ENCODE measurements at places on chromosomes 5 and 9.
A peak's percentile ranks its signal among the peaks of the same experiment; 100 is the strongest.

DNA sequence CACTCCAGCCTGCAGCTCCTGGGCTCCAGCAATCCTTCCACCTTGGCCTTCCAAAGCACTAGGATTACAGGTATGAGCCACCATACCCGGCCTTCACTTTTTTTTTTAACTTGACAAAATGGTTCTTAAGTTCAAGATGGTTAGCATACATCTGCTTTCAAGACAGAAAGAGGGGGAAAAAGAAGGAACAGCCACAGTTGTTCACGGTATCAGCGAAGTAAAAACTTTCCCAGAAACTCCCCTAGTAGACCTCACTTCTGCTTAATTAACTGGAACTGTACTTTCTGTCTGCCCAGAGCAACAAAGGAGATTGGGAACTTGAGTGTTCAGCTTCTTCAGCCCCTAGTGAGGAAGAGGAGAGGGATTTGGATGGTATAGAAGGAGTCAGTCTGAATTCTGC is 116.7 kb downstream of the UGCG start:
- no peak for DNase-seq

GRCh38 chr9:136095070-136096058 is at the start of gene NACC2:
Gene NACC2 (minus strand): TSS chr9:136095289. CDS start chr9:136050521, 44,768 bp downstream.
- peak; percentile 43 for DNase-seq

DNA sequence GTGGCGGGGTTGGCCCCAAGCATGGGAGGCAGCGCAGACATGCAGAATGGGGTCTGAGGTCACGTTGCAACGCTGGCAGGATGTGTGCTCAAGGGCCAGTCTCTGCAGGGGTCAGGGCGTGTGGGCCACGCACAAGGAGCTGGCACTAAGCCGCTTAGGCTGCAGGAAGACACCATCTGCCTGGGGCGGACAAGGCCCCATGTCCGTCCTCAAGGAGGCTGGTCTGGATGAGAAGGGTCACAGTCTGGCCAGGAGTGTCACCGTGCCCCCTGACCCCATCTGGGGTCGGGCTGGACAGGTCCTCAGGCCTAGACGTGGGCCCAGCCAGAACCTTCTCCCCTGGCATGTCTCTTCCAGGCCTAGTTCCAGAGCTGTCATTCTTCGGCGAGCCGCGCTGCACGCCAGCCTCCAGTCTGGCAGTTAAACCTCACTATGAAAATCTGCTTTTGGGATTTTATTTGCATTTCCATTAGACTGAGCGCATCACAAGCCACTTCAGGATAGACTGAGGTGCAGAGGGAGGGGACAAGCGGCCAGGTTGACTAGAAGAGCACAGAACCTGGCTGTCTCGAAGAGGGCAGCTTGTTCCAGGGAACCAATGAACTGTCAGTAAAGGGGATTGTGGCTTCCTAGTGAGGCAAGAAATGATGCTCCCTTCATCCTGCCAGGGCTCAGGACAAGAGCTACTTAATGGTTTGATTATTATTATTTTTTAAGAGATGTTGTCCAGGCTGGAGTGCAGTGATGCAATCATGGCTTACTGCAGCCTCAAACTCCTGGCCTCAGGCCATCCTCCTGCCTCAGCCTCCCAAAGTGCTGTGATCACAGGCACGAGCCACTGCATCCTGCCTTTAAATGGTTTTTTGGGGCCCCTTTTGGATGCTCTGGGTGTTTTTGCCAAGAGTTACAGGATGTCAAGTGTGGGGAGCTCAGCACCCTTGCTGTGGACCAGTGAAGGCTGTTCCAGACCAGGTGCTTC is 4.3 kb downstream of the BRD3OS start:
- no peak for DNase-seq

DNA sequence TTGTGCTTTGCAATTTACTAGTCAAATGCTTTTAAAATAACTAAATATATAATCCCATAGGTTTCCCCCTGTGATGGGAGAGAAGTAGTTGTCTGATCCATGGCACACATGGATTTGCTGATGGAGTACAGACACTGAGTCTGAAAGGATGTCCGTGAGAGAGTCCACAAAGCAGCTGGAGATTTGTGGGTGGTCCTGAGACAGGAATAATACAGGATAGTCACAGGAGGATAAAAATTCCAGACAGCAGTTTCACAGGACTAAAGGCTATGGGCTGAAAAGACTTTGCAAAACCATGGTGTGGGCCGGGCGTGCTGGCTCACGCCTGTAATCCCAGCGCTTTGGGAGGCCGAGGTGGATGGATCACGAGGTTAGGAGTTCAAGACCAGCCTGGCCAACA is 58.7 kb upstream of the ZFR start:
- DNase-seq: no peak

DNA sequence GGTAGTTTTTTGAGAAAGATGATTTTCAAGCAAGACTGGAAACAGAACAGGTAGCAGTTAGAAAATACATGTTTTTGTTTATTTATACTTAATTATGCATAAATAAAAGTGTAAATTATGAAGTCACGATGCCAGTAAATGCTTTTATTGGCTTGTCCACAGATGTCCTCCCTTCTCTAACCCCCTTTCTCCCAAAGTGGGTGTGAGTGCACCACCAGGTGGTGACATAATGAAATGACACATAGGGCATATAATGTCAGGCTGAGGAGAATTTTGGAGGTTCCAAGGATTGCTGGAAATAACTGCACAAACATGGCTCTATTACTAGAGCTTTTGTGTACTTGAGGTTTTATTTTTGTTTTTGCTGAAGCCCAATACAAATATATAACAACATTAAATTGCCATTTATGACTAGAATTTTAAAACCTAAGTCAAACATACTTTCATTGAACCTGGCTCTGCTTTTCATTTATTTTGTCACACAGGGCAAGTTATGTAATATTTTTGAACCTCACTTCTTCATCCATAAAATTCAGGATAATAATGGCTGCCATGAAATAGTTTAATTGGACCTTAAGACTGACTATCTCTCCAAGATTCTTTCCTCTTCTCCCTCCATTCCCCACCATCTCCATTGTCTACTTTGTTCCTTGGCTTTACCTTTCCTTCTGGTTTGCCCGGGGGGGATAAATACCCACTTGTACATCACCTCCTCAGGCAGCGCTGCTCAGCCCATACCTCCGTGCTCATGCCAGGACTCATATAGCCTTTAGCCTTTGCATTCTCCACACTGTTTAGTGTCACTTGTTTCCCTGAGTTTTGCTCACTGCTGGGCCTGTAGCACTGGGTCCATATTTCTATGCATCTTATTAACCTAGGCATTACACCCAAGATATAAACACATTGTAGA is 168.8 kb downstream of the PDE4D start:
- DNase-seq: no peak

DNA sequence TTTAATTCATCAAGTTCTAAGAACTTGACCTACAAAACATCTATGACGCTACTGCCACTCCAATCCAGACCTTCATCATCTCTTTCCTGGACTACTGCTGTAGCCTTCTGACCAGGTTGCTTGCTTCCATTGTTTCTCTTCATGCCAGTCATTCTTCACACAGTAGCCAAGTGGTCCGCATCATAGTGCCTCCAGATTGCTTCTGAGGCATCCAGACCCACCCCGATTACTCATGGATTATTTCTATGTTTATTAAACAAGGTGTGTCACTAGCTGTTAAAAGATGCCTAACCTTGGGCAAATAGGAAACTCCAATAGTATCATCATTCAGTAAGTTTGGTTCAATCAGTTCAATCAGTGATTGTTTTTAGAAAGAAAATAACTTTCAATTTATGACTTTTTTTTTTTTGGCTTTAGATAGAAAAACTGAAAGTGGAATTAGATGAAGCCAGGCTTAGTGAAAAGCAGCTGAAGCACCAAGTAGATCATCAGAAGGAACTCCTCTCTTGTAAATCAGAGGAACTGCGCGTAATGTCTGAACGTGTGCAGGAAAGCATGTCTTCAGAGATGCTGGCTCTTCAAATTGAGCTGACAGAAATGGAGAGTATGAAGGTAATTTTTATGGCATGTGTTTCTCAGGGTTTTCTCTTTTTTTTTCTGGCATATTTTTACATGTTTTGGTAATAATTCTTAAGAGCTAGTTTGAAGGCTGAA is 9.5 kb downstream of the SPDL1 start:
- DNase-seq: no peak

DNA sequence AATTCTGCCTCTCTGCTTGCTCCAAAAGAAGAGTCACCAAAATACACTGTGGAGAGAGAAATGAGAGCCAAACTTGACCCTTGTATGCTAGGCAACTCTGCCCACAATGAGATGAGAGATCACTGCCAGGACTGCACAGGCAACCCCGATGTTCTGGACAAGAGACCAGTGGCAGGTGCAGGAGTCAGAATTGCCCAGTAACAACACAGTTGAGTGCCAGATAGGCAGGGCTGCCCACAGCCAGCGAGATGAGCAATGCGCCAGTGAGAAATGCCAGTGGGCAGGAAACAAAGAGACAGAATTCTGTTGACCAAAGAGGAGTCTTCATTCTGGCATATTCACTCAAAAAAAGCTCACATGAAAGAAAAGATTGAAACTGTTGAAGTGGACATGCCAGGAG is 570.7 kb downstream of the CAAP1 start:
- no peak for DNase-seq

DNA sequence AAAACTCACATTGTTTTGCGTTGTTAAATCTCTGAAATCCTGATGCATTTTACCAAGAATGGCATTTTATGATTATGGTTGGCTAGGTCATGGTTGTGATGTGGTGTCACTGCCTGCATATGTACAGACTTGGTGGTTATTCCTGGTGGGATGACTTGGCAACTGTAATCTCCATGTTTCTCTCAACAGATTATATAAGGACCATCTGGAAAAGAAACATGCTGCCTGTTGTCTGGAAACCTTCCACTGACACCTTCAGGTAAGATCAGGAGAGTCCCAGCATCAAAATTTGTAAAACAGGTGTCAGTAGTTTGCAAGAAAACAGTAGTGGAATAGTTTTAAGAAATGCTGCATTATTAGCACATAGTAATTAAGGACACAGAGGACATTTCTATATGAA is 3.0 kb upstream of the ACER2 start:
- DNase-seq: no peak

- DNase-seq: no peak
These were observed 498.6 kb upstream of the GRIN3A start for GRCh38 chr9:102237094-102237493.

DNA sequence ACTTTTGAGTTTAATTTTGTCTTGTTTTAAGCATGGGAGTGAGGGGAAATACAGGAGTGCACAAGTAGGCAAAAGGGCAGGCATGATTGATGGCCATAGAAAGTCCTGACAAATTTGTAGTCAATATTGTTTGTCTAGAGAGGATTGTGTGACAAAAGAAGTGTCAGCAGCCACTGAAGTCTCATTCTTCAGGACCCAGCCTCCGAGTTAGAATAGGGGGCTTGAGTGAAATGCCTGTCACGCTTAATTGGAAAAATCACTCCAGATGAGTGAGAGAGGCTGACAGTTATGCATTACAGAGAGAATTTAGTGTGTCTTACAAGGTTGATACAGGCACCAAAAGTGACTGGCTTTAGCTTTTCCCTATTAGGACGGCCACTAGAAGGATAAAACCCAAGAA is 81.9 kb upstream of the RPS23 start:
- no peak for DNase-seq

GRCh38 chr5:133052317-133053175 is 733 bp downstream of the HSPA4 start:
- peak; percentile 64 for DNase-seq

DNA sequence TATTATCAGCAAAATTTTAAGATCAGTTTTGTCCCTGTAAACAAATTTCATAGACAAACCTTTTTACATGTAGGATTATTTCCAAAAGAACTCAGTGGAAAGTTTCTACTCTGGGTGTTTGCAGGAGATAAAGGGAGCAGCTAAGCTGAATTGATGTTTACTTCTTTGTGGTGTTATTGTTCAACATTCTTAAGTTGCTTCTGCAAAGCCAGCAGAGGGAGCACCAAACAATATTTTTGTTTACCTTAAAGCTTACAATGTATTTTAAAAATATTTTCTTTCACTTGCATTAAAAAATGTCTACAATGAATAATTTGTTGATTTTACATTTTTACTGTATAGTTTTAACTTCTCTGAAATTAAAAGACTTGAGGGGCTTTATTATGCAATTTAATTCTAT is 135.4 kb downstream of the ATG10 start:
- no peak for DNase-seq

DNA sequence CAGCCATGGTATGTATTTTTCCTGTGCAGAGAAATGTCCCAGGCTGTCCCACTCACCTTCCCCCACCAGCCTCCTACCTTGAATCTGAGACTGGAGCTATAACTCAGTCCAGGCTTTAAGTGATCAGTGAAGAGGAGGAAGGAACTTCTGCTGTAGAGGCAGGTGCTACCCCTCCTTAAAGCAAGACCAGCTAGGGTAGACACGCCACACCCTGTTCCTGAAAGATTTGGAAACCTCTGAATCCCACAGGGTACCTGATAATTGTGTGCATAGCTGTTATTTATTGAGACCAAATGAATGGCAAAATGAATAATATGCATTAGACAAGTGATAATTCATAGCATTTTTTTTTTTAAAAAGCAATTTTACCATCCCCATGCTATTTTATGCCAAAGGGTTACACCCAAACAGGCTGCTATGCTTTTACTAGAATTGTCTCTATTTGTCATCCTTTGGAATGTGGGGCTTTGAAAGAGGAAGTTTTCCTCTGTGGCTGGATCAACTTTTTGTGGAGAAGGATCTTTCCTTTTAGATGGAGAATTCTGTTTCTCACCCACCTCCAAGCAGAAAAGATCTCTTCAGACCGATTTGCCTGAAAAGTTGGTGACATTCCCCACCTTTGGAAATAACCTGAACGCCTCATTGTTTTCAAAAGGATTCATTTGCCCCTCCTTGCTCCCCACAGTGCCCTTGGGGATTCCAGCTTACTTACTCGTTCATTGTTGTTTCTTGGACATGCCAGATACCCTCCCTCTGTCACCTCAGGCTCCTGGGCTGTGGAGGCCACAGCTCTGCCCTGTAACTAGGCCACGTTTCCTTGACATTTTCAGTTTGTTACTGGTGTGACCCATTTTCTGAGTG is 248.7 kb downstream of the NR3C1 start:
- no peak for DNase-seq

DNA sequence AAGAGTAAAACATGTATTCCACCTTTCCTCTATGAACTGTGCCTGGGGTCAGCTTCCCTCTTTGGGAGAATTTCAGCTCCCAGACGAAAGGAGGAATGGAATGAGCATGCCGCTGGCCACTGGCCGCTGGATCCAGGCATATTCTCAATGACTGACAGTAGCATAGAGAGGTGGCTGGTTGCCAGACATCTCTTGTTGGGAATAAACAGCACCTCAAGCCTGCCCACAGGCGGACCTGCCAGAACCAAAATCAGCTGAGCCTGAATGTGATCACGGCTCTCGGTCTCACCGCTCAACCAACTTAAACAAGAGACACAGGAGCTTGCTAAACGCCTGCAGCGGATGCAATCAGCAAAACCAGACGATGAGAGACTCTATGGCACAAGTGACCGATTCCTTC is 20.6 kb downstream of the TBC1D9B start:
- DNase-seq: no peak

- no peak for DNase-seq
These were observed 177.0 kb downstream of the DCP2 start for GRCh38 chr5:113153512-113154097.
